GM13977 (cell line): ENCODE measurements at places on chromosomes 16 and 17.
A peak's percentile ranks its signal among the peaks of the same experiment; 100 is the strongest.

DNA sequence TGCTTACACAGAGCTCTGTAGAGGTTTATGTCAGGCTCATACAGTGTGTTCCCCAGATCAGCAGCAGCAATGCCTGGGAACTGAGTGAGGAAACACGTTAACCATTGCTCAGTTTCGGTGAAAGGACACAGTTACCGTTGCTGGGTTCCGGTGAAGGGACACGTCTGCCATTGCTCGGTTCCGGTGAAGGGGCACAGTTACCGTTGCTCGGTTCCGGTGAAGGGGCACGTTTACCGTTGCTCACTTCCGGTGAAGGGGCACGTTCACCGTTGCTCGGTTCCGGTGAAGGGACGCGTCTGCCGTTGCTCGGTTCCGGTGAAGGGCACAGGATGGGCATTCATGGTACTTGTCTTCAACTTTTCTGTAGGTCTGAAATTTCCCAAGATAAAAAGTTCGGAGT is 81.7 kb downstream of the MRM3 start:
- DNase-seq = no peak

GRCh38 chr17:73972901-73973300 is 230.6 kb upstream of the RPL38 start:
- no peak for DNase-seq

DNA sequence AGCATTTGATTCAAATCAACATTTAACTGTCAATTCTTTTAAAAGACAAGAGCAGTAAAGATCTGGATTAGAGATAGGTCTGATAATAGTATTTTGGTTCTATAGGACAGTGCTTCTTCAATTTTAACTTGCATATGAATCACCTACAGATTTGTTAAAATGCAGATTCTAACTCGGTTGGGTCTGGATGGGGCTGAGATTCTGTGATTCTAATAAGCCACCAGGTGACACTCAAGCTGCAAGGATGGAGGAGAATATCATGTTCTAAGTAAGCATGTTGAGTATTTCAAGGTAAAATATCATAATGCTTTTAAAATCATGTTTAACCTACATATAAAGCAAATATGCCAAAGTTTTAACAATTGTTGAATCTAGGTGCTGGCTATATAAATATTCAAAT is 15.8 kb downstream of the TSPOAP1 start:
- DNase-seq = no peak

DNA sequence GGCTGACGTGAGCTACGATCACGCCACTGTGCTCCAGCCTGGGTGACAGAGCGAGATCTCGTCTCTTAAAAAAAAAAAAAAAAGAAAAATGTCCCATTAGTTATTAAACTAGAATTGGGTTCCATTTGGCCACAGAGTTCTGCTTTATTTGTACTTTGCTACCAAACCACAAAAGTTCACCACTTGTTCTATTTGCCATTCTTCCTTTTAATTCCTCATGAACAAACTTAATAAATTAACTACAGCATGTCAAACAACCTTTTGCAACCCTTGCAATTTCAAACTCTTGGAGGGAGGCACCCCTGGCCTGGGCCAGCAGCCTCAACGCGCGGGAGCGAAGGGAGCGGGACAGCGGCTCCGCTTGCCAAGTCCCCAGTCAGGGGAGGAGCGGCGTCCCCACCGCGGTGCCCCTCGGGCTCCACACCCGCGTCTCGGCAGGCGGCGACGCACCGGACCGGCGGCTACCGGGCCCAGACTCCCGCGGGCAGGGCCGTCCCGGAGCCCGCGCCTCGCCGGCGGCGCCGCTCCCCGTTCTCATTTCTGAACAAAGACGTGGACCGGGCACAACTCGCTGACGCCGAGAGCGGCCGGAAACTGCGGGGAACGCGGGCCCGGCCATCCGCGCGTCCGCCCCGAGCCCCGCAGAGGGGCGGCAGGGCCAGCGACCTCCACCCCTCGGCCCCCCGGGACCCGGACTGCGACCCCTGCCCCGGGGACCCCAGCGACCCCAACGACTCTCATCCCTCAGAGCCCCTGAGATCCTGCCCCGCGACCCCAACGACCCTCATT is 775 bp downstream of the CYTH1 start:
- DNase-seq = no peak

DNA sequence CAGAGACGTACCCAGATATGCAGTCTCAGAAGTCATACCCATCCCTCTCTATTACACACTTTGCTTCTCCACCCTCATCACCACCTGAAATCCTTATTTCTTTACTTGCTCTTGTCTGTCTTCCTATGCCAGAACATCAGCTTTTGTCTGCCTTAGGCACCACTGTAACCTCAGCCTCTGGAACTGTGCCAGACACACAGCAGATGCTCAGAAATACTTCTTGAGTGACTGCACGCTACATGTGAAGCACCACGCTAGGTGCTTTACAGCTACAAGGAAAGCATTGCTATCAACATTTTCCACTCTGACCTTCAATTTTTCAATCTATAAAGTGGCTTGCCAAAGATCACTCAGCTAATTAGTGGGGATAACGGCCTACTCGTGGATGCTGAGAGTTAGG is 226.8 kb downstream of the CHD9NB start:
- DNase-seq = no peak

- no peak for DNase-seq
Observed at GRCh38 chr17:41629316-41629715, 4.9 kb upstream of the KRT17 start.

GRCh38 chr17:57634713-57635465 is 110.2 kb downstream of the CCDC182 start:
- no peak for DNase-seq

DNA sequence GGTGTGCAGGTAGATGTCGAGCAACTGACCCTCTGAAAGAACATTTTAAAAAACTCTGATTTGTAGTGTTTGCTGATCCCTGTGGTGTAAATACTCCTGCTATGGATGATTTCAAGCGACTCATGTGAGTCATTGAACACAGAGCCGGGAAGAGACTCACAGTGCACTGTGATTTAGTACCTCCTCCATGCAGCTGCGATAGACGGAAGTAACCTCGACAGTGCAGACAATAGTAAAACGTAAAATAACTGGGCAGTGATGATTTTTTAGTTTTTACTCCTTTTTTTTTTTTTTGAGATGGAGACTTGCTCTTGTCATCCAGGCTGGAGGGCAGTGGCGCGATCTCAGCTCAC is 8.7 kb downstream of the TBX21 start:
- no peak for DNase-seq

DNA sequence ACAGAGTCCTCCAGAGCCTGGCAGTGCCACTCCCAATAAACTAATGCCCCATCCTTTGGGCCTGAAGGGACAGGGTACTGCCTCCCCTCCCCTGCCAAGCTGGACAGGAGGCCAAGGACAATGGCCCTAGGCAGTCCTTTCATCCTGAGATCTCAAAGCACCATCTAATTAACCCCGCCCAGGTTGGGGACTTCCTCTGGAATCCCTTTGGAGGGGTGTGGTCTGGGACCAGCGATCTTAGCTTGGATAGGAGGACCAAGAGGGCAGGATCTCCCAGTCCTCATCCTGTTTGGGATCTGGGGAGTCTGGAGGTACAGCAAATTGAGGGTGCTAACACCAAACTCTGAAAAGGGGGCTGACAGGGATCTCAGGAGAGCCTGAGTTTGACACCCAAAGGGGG is 18.2 kb upstream of the SP6 start:
- no peak for DNase-seq

DNA sequence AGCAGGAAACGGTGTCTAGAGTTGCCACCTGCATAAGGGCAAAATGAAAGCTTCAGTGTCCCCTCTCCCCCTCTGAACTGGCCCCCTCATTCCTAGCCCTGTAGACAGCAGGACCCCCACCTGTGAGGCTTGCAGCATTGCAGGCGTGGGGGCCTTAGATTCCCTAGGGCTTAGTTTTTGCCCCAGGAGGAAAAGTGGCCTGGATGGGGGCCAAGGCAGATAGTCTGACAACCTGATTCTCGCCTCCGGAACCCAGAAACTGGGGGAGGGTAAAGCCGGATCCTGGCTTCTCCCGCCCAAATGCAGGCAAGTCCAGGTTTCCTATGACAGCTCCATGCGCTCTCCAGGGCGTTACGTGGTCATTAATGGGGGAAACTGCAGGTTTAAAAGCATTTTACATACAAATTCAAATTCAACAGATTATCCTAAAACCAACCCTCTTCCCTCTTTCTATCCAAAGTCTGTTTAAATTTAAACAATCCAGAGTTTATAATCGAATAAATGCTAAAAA is 678 bp upstream of the HOXB6 start:
- DNase-seq = no peak

DNA sequence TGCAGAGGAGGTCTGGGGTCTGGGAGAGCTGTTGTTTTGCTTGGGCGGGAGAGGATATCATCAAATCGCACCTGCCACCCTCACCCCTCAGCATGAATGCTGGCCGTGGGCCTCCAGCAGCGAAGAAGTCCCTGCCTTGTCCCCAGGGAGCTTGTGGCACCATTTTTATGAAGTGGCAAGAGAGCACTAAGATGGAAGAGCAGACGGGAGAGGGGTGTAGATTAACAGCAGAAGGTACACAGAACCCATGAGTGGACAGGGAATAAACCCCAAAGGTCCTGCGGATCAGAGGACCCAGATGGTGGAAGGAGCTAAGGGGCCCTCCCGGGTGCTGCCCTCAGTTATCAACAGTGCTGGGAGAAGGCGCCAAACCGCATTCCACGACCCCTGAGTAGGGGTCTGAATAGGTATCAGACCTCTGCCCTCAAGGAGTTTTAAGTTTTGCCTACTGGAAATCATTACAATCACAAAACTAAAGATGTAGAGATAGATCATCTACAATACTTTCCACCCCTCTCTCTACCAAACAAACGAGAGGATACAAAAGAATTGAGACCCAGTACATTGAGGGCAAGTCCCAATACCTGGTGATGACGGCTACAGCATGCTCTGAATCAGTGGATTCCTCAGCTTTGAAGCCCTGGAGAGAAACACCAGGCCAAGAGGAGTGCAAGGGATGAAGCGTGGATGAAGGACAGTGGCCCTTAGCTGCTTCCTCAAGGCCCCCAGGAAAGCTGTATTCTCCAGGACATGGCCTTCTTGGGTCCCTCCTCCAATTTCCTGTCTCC is 60.2 kb downstream of the CCDC182 start:
- DNase-seq = no peak

- DNase-seq = no peak
Observed at GRCh38 chr17:2191785-2192184, 111.8 kb downstream of the SMG6 start.

DNA sequence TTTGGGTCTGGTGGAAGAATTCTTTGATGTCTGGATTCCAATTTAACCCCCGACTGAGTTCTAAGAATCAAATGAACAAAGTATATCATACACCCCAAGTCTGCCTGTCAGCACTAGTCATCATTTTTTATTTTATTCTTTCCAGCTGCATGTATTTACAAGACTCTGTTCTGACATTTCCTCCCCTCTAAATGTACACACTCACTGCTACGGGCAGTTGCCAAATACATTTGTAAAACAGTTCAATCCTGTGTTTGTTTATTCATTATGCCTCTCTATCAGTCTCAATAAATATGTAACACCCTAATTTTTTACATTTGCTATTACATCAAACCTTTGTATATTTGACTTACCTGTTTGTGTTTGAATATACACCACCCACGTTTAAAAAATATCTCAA is 422.3 kb upstream of the PSMD7 start:
- no peak for DNase-seq

- DNase-seq = peak; percentile 87
Observed at GRCh38 chr17:42101513-42102292, 3.4 kb upstream of the ZNF385C start.

DNA sequence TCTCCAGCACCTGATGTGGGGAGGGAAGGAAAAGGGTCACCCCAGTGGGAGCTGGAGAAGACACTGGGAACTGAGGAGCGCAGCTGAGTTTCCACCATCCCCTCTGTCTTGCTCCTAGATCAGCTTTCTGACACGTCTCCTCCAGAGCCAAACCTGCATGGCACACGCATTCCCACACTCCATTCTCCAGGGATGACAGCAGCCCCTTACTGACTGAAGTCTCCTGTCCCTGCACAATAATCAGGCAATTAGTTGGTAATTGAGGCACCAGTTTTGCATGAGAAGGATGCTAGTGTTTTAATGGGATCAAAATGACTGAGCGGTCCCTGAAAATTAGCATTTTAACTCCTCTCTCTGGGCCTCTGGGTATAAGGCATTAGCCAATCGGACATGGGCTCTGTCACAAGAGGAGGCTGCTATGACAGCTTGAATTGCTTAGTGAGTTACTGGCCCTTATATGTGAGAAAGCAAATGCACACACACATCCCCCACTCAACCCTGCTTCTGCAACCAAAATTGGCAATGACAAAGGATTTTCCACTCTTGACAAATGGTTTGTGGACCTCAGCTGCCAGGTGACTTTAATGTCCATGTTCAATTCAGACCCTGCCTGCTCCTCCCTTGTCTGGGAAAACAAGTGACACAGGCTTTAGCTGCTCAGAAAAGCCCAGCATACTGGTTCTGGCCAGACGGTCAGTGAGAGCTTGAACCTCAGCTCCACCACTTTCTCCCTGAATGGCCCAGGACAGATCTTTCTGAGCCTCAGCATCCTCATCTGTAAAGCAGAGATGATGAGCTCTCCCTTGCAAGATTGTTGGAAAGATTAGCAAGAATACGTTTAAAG is 57.2 kb upstream of the SREBF1 start:
- DNase-seq = no peak
